ENCODE measurements at places on chromosomes 3 and 15.

- DNase-seq = no peak
Measured at GRCh38 chr3:71317140-71317539, 266.4 kb downstream of the FOXP1 start.

DNA sequence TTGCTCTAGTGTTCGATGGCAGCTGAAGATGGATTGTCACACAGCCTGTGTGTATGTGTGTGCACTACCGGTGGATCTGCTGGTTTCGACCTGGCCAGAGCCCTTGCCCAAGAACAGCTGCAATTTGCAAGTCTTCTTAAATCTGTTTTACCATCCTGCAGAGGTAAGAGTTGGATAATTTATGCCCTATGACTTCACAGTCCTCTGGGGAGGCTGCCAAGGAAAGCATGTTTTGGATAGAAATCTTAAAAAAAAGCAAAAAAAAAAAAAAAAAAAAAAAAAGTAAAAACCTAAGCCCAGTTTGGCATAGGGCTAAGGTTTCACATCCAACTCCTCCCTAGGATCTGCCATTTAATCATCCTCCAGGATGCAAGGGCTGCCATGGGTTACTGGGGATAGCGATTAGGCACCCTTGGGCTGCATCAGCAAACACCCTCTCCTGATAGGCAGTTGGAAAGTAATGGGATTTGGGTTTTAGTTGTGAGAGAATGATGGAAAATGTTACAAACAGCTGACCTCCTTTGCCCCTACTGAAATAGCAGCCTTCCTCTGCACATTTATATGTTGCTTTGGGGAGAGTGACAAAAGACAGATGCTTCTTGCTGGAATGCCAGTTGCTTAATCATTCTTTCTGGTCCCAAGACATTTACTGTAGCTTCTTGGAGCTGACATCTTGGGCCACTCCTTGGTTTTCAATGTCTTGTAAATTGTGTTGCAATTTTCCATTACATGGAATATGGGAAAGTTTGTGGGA, 35.4 kb downstream of the CD200R1L start:
- no peak for DNase-seq

DNA sequence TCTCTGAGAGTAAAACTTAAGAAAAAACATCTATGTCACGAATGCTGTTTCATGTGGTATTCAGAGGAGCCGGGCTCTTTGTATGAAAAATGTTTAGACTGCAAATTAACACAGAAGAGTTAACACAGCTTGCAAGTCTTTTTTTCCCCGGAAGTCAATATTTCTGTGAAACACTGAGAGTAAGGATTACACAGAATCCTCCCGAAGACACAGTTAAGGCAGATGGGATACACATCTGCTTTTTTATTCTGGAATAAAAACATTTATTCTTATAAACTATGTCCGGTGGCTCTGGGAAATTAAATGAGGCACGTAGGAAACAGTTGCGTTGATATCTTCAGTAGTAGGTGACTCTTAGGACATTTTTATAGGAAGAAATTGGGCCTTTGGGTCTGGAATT, 180.6 kb downstream of the PTPRG start:
- no peak for DNase-seq

GRCh38 chr3:172305552-172305951, 142.7 kb downstream of the GHSR start:
- no peak for DNase-seq

DNA sequence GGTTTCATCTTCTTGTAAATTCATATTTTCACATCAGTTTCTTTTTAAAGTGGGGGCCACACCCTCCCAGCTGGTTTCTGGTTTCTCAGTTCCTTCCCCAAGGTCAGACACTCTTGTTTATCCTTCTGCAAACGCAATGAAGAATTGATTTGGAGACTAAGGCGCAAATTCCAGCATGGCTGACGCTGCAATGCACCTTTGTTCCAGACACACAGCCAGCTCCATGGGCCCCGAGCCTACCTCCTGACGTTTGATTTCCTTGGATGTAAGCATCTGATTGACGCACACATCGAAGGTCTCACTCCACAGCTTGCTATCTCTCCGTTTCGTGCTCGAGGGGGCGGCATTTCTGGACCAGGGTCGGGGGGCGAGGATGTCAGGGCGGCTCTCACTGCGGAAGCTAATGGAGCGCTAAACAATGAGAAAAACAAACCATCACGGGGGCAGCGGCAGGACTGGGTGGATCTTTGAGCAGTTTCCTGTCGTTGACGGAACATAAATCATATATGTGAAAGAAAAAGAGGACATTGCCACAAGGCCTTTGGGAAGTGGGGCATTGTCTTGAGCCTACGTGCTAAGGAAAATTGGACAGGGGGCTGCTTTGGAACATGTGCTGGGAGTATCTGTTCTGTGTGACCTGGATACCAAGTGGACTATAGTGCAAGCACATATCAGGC, 46.9 kb downstream of the ARHGEF3 start:
- DNase-seq = peak; percentile 54

GRCh38 chr15:57333487-57333886, 42.8 kb upstream of the CGNL1 start:
- DNase-seq = no peak

Measured in CD4-positive, alpha-beta T cell treated with Interleukin-6 for 4 hours (primary cell).